ENCODE measurements at places on chromosomes 16 and 17. TPM values are rescaled to one million over a fixed set of nuclear protein-coding genes. Genes with fewer than 3 reads are reported as not detected.

GRCh38 chr16:14496047-14496770 is 133.9 kb downstream of the PARN start:
- DNase-seq = no peak

DNA sequence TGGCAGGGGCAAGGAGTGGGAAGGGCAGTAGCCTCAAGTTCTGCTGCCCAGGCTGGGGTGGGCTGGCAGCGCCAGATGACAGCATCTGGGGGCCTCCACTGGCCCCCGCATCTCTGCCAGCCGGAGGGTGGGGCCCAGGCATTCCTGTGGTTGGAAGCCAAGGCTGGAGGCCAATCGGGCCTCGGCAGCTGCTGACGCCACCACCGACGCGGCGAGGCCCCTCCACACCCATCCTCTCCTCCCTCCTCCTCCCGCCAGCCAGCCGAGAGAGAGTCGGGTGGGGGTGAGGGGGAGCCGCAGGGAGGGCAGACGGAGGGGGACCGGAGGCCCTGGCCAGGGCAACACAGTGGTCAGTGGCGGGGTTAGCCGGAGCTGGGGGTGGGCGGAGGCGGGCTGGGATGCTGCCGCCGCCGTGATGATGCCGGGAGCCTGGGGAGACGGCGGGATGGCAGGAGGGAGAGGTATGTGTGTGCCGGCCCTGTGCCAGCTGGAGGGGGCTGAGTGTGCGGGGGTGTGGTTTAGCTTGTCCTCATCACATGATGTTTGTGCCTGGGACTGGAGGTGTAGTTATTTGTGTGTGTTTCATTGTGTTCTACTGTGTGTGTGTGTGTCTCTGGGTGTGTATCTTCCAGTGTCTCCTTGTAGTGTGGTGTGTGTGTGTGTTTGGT is 36.6 kb downstream of the ARHGAP23 start:
- peak; percentile 89 for DNase-seq

DNA sequence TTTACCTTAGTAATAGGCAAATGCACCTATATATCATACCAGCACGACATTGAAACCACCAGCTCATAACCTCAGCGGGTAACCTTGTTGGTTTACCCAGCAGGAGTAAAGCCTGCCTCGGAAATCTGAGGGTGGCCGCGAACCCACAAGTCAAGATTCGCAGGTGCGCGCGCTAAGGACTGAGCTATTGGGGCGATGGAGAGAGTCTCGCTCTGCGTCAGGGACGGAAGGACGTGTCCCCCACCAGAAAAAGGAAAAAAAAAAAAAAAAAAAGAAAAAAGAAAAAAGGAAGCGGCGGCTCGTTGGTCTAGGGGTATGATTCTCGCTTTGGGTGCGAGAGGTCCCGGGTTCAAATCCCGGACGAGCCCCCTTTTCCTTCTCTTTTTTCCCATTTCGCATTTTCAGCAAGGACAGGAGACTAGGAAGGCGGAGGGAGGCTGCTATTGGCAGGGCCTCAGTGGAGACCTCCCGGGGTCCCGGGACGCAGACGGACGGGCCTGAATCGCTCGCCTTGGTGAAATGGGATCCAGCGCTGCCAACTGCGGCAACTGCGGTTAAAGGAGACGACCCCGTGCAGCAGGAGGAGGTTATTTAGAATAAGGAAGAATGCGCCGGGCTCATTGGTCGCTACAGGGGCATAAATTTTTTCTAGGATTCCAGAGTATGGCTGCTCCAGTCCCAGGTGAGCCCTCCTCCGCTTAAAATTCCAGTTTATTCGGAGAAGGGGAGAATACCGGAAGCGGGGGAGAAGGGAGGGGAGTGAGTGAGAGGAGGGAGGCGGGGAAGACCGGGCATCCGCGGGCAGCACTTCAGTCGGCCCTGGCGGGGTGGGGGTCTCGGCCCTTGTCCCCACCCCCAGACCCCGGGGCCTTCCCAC is at the start of gene OR1F1:
Gene OR1F1, plus strand, starts transcription at position 407 of the 877 bp plus-strand sequence.
- DNase-seq = no peak

SLC38A8 gene
- not detected for total RNA-seq

SMTNL2 gene
- total RNA-seq = 2.0 TPM

- no peak for DNase-seq
Measured at GRCh38 chr16:72475688-72476087, 303.7 kb upstream of the PMFBP1 start.

DNA sequence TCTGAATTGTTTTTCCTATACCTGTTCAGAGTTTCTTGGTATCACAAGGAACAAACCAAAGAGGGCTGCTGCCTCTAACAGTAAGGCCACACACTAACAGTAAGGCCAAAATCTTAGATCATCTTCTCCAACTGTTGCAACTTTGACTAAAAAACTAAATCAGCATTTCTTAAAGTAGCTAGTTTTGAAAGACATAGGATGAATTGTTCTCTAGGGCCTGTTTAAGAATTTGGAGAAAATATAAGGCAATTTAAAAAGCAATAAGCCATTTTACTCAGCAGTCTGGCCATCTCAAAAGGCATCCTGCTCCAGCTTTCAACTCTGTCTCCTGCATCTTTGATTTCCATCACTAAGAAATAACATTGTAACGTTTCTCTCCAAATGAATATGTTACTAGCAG is 105.0 kb upstream of the MON1B start:
- no peak for DNase-seq

All from ureter (tissue), 1 donor.